ELR (cell line): ENCODE measurements at places on chromosomes 5 and 9.

- DNase-seq: no peak
These were observed 191.0 kb downstream of the GABBR2 start for GRCh38 chr9:98517761-98518160.

DNA sequence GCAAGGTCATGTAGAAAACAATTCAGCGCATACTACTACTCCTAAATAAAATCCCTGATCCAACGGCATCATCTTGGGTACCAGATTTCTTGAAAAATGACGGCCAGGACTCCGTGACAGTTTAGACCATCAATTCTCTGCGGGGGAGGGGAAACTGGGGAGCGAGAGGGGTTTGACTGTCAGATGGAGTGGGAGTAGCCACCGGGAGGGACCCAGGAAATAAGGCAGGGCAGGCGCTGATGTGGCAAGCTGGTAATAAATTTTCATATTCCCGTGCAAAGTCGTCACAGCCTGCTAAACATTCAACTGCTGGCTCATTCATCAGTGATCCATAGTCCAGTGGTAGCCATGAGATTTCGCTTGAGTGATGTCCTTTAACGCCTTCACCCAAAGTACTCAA, 457 bp upstream of the CDH18 start:
- peak; percentile 7 for DNase-seq

- DNase-seq: peak; percentile 26
These were observed 43.1 kb downstream of the SPATA31D1 start for GRCh38 chr9:82031538-82032280.

- DNase-seq: no peak
These were observed 52.8 kb upstream of the RORB start for GRCh38 chr9:74444369-74444768.

GRCh38 chr5:74098941-74099340, 472.9 kb downstream of the ARHGEF28 start:
- DNase-seq: no peak
